ENCODE measurements at places on chromosomes 2 and 18.
A peak's percentile ranks its signal among the peaks of the same experiment; 100 is the strongest.

DNA sequence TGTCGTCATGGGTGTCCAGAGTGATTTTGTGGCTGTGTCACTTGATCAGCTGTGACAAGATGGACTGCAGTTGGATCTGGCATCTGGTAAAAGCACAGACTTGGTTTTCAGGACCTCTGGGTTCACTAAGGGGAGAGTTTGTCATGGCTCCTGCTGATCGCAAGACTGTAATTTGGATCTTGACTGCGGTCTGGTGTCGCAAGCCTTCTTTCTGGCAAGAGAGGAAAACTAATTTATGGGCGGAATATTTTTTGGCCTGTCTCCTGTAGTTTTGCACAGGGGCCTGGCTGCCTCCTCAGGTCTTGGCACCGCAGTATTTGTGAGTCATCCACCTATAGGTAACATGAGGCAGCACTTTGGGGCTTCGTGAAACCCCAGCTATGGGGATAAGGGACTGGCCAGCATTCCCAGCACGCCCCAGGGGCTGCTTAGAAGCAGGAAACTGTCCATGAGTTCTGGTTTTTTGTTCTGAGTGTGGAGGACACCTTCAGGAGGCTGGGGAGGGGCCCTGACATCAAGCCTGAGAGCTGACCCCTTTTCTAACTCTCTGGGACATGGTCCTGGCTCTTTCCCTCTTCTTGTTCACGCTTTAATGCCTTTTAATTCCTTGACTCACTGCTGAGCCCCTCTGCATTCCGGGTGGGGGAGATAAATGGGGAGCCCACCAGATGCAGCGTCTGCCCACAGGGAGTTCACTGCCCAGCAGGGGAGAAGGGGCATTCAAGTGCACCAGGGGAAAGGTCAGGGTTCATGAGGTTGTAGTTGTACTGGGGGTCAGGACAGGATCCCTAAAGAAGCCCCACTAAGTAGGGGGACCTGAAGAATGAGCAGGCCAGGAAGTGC is 12.2 kb downstream of the SH3BP4 start:
- DNase-seq: no peak

DNA sequence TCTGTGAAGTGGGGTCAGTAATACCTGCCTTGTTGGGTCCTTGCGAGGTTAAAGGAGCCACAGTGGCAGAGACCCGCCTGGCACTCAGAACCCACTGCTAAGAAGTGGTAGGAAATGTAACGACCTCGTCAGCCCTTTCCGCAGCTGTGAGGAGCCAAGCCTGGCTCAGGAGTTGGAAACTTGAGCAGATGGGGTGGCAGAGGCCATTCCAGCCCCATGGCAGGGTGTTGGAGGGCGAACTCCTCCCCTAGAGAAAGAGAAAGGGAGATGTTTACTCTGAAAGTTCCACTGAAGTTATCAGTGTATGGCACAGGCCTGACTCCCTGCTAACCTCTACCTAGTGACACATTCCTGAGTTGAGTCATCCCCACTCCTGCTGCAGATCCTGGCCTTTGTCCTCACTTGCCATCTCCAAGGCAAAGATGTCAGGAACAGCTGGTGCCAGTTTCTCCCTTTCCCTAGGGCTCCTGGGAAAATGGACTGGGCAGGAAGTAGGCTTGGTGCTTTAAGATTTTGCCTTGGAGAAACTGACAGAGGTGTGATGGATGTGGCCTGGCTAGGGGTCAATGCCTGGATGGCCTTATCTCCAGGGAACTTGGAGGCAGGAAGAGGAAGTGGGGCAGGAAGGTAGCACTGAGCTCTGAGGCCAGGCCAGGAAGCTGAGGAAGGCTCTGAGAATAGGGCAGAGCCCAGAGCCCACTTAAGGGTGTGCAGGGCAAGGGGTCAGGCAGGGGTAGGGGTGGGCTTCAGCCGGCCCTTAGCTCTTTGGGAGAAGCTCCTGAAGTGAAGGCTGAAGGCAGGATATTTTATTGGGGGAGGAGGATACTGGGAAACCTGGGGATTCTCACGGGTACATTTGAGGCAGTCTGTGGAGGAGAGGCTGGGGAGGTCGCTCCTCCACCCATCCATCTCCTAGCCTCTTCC is 888 bp downstream of the VAMP5 start:
- DNase-seq: no peak

DNA sequence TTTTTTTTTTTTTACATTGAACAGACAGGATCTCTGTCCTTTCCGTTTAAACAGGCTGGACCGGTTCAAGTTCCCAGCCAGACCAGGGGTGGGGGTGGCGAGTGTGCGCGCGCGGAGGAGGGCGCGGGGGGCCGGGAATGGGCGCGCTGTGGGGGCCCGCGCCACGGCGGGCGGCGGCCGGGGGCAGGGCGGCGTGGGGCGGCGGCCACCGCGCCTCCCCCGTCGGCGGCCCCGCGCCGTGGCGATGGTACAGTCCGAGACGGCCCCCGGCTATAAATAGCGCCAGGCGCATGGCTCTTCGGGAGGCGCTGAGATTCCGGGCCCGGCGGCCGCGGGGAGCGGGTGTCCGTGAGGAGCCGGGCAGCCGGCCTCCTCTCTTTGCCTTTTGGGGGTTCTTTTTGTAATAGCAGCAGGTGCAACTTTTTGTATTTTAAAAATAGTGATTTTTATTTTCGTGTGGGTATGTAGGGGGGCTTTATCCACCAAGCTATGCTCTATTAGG is 430 bp upstream of the CELF4 start:
- no peak for DNase-seq

GRCh38 chr18:45250479-45250878 is 364.8 kb upstream of the SLC14A2 start:
- DNase-seq: no peak

GRCh38 chr2:233996461-233996860 is 54.0 kb upstream of the SPP2 start:
- no peak for DNase-seq

DNA sequence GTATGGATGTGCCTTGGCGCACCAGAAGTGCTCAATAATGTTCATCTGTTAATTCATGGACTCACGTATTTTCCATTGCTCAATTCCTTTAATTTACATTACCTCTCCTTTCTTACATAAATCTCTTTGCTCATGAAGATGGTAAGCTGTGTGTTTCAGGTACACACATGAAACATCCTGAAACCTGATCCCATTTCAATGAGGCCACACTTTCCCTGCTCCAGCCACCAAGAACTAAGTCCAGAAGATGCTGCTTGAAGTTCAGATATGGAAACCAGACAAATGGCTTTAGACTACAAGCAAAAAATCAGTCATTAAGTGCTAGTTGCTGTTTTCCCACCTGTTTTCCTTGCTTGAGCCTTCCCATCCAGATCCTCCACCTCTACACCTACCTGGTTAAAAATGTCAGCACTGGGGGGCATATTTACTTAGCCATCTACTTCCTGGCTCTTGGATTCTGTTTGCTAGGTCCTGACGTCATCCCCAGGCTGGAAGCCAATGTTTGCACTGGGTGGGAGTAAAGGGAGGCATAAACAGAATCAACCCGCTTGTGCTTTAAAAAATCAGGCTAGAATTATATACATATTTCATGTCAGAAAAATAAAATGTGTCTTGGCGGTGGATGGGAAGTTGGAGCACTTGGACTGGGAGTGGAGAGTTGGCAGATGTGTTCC is 309.7 kb downstream of the OSR1 start:
- DNase-seq: no peak

DNA sequence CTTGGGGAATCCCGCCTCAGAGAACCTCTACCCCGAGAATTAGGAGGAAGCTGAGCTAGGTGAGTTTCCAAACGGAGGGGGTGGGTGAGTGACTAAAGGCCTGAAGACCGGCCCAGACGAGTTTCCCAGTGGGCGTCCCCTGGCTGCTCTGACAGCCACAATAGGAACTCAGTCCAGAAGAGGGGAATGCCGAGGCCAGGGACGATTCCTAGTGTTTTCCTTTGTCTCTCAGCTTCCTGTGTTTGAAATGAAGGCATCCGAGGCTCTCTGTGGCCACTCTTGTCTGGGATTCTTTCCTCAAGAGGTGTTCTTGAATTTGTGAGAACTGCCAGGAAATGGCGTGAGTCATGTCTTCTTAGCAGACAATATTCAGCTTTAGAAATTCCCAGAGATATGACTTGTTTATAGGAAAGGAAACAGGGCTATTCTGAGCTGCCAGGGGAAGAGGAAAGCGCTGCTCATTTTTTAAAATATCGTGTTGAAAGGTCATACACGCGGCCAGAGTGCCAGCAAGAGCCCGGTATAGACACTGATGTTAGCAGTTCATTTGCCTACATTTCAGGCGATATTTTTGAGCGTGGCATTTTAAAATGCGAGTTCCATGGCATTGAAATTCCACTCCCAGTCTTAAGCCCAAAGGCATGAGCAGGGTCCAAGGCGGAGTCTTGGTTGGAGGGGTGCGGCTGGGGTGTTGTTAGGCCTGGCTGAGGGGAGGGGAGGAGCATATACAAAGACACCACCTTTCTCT is 169.1 kb upstream of the KLF7 start:
- DNase-seq: peak; percentile 55

- DNase-seq: no peak
These were observed 102.4 kb downstream of the ICA1L start for GRCh38 chr2:202769201-202769600.

GRCh38 chr2:16400127-16400623 is 265.5 kb downstream of the CYRIA start:
- DNase-seq: no peak

DNA sequence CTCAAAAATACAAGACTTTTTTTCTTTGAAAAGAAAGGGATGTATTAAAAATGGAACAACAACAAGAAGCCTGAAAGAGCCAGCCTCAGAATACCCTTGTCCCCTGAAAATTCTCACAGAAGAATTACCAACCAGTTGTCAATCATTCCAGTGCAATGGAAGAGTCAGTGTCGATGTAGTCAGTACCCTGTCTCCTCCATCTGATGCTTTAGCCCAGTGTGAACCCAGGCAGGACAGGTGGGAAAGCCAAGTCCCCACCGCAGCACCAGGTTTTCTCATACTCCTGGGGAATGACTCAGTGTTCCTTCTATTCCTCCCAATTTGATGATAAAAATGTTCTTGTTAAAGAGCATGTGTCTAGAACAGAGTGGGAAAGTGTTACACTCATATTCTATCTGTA is 332.0 kb upstream of the CHAC2 start:
- DNase-seq: no peak

- DNase-seq: no peak
These were observed 159.7 kb downstream of the CD226 start for GRCh38 chr18:69787825-69788547.

- no peak for DNase-seq
These were observed 136.6 kb upstream of the ALKAL2 start for GRCh38 chr2:424306-425171.

GRCh38 chr2:143476336-143477087 is 347.3 kb downstream of the ARHGAP15 start:
- no peak for DNase-seq

GRCh38 chr2:19643117-19643518 is 258.7 kb downstream of the TTC32 start:
- no peak for DNase-seq

GRCh38 chr2:44543773-44544725 is 182.3 kb downstream of the CAMKMT start:
- DNase-seq: no peak

DNA sequence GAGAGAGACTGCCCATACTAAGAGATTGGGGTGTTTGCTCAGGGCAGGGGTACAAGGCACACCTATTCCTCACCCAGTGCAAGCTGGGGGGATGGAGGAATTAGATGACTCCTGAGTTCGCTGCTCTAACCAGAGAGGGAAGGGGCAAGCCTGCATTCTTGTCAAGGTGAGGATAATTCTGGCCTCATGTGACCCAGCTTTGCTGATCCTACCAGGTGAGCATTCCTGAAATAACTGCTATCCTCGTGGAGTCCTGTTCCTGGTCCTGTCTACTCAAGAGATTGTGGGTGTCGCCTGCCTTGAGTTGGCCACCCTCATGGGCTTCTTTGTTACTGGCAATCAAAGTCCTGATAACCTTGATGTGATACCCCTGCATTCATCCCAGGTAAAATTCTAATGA is 206.0 kb downstream of the SPP2 start:
- no peak for DNase-seq

- DNase-seq: no peak
These were observed 315.7 kb upstream of the CWC22 start for GRCh38 chr2:180322781-180323180.

DNA sequence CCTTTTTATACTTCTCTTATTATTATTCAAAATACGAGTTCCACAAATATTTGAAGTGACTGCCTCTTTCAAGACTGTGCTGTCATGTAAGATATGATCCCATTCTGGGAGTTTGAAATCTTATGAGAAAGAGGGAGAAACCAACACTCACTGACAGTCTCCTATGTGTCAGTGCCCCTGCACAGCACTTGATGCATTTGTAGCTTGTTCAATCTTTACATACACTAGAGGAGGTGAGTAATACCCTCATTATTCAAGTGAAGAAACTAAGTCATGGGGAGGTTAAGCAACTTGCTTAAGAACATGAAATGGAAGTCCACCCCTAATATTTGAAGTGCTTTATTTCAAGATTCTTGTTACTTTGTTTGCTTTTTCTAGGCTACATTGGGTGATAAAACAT is 459.5 kb upstream of the FANCL start:
- DNase-seq: no peak

DNA sequence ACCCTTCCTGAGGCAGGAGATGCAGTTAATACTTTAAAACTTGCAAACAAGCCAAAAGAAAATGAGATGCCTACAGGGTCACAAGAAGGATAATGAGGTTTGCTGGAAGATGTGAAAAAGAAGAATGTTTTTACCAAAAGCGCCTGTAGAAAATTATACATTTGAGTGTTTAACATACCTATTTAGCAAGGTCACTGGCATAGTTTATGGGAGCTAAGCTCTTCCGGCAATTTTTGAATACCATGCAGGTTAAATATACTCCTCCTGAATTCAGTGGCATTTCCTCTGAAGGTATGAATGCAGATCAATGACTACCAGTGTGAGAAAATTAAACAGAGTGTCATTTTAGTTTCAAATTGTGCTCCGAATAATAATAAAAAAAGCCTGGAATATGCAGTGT is 21.2 kb upstream of the MAP3K20 start:
- DNase-seq: no peak

GRCh38 chr2:105450471-105450870 is 51.6 kb upstream of the FHL2 start:
- no peak for DNase-seq

- no peak for DNase-seq
These were observed 489.1 kb upstream of the SMIM21 start for GRCh38 chr18:75916624-75916982.

GRCh38 chr2:28608500-28609424 is 112.9 kb downstream of the PLB1 start:
- no peak for DNase-seq

GRCh38 chr2:228541789-228542188 is 360.3 kb upstream of the SPHKAP start:
- no peak for DNase-seq
